ENCODE measurements at places on chromosomes 4 and X.

DNA sequence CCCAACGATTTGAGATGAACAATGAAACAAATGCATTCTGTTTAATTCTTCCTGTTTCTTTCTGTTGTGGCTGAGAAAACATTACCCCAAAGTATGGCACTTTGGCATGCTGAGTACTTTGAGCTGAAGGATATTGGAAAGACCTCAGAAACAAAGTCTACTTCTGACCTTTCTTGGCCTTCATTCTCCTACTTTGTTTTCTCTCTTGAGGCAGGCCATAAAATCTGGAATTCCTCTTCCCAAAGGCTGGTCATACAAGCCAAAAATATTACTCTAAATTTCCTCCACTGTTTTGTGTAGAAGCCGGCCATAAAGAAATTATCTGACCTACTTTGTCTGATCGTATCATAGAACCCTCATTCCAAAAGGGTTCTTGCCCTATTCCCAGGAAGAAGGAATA is 1048.2 kb downstream of the TECRL start:
- DNase-seq = no peak

DNA sequence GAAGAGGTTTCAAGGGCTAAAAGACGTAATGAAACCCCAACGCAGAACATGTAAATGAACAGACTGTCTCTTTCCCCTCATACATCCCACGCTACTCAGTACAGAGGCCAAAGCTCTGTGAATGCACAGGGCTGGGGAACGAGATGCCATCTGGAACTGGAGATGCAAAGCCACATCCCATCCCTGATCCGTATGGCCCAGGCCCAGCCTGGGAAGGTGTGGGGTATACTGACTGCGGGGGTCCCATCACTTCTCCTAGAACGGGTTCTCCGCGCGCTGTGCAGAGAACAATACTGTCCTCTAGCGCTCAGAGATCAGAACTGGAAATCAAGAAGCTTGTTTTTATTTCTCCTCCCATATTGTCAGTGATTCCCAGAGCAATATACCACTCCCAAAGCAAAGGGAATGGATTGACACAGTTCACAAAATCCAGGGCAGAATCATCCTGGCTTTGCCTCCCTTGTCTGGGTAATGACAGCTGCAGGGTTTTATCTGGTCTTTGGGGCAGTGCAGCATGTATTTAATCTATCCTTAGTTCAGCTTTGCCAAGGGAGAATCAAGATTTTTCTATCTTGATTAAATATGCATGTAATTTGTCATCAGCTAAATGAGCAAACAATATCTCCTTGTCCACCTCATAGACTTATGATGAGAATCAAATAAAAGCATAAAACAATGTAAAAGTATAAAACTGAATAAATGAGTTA is 47.3 kb upstream of the TLR3 start:
- peak; percentile 46 for DNase-seq

- no peak for DNase-seq
Observed at GRCh38 chrX:96692890-96693289, 8.2 kb downstream of the DIAPH2 start.

GRCh38 chr4:46270986-46271596 is 118.8 kb downstream of the GABRA2 start:
- peak; percentile 9 for DNase-seq

GRCh38 chrX:53656845-53657244 is 29.7 kb downstream of the HUWE1 start:
- no peak for DNase-seq

GRCh38 chr4:147299205-147299604 is 181.7 kb upstream of the EDNRA start:
- no peak for DNase-seq

- DNase-seq = no peak
Observed at GRCh38 chr4:131388277-131388676, 1760.8 kb upstream of the PCDH10 start.

DNA sequence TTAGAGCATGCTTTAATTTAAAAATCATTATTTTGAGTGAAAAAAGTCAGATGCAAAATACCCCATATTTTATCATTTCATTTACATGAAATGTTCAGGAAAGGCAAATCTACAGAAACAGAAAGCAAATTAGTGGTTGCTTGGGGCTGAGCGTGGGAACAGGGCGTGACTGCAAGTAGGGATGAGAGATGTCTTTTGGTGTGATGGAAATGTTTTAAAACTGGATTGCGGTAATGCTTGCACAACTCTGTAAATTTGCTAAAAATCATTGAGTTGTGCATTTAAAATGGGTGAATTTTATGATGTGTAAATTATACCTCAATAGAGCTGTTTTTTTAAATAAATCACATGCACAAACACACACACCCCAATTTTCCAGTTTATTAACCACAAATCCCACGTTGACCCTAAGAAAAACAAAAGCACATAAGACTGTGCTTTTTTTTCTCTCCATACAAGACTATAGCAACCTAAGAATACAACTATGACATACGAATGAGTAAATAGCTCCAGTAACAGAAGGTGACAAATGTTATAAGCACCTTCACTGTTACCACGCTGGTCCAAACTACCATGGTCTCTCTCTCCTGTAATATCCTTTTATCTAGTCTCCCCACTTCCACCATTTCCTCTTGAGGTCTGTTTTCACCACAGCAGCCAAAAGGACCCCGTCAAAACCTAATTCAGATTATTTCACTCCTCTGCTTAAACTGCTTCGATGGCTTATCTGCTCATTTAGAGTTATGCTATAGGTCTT is 37.2 kb downstream of the FRMD7 start:
- DNase-seq = no peak

GRCh38 chrX:13499736-13500135 is 69.7 kb upstream of the EGFL6 start:
- no peak for DNase-seq

- peak; percentile 46 for DNase-seq
Observed at GRCh38 chrX:70033348-70034051, 16.2 kb downstream of the AWAT2 start.

DNA sequence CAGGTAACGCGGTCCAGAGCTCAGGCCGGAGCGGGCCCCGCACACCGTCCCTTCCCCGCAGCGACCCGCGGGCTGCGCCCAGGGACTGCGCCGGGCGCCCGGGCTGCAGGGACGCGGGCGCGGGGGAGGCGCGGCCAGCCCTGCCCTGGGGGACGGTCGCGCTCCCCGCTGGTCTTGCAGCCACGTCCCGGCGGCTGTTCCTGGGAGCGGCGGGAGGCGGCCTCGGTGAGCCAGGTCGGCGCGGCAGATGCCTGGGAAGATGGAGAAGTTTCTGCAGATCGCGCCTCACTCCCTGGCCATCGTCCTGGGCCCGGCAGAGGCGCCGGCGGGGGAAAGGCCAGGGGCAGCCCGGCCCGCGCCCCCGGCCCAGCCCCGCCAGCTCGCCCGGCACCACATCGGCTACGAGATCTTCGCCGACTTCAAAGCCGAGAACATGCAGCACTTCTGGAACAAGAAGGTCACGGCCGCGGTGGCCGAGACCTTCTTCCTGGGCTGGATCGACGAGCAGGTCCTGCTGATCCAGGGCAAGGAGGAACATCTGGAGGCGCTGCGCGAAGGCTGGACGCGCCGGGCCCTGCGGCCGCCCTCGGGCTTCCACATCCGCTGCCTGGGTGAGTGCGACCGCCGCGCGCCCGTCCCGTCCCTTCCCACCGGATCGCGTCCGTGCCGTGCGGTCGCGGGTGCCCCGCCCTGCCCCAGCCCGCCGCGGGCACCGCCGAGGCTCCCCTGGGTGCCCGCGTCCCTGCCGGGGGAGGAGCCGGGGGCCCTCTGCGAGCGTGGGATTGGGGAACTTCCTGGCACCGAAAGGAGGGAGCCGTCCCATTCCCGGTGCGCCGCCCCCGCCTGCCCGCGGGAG is 107.4 kb upstream of the STOX2 start:
- DNase-seq = no peak

- DNase-seq = no peak
Observed at GRCh38 chrX:118225711-118226428, 109.3 kb upstream of the KLHL13 start.

DNA sequence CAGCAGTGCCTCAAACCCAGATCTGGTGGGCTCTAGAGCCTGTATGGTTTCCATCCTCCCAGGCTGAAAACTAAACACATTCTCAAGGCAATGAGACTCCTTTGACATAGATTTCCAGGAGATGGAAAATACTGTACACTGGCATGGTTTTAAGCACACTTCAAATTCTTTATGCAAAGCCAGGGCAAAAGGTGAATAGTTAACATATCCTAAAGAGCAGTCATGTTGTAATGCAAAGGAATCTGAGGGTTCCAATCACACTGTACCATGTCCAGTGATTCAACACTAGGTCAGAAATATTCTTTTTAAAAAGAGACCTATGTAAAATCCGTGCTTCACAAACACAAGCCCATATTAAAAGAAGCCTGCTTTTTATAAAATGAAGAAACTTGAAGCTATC is 195.3 kb downstream of the QDPR start:
- peak; percentile 58 for DNase-seq

DNA sequence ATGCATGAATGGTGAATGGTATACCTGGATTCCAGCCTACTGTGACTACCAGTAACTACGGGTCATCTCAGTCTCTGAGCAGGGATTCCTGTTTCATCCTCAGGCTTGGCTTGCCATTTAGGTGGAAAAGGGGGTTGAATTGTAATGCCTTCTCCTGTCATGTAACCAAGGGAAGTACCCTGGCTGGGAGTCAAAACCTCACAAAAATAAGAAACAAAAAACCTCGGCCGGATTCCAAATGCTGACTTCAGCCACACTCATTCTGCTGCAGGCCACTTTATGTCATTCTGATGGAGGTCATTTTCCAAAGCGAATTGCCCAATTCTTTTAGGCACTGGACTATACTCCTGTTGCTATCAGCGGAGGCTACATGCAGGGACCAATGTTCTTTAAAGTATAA is 324.7 kb downstream of the LDB2 start:
- DNase-seq = peak; percentile 66

GRCh38 chrX:110315551-110315950 is 2.3 kb downstream of the AMMECR1 start:
- no peak for DNase-seq

GRCh38 chrX:51456814-51457213 is 39.6 kb downstream of the NUDT11 start:
- peak; percentile 3 for DNase-seq

GRCh38 chr4:26362745-26363439 is 42.1 kb downstream of the RBPJ start:
- DNase-seq = peak; percentile 45

- no peak for DNase-seq
Observed at GRCh38 chr4:2274320-2275043, 12.6 kb upstream of the MXD4 start.

DNA sequence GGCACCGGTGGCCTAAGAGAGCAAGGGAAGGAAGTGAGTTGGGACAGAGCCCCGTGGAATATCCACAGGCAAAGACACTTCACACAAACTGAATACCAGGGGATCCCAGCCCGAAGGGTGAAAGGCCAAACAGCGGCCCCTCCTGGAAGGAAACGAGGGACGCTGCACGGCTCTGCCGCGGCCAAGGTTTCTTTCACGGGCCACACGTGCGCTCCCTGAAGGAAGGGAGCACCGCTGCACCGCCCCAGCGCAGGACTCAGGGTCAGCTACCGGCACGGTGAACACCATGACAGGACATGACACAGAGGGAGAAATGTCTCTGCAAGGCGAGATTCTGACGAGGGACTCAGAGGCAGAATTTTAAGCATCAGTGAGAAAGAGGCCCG is 31.5 kb upstream of the GTPBP6 start:
- no peak for DNase-seq

DNA sequence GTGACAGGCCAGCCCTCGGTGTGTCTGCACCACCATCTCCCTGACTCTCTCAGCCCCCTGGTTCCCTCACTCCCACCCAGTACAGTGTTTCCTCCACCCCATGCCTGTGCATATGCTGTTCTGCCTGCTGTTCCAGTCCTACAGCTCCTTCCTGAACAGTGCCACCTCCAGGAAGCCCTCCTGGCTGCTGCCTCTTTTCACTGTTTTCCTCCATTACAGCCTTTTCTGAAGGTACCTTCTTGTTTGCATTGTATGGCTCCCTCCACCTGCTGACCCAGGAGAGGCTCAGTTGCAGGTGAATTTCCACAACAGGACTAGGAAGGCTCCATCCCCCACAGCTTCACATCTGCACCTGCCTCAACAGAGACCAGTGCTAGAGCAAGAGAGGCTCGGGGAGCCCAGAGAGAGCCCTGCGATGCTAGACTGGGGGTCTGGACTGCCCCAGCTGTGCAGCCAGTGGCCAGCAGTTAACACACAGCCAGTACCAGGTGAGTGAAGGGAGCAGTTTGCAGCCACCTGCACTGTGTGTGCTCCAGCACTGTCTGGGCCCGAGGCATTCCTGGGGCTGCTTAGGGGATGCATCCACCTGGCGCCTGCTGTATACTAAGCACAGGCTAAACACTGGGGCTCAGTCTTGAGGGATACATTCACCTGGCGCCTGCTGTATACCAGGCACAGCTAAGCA is 92.0 kb downstream of the ADRA2C start:
- DNase-seq = no peak

GRCh38 chr4:151990201-151990600 is 229.4 kb upstream of the GATB start:
- DNase-seq = peak; percentile 77

DNA sequence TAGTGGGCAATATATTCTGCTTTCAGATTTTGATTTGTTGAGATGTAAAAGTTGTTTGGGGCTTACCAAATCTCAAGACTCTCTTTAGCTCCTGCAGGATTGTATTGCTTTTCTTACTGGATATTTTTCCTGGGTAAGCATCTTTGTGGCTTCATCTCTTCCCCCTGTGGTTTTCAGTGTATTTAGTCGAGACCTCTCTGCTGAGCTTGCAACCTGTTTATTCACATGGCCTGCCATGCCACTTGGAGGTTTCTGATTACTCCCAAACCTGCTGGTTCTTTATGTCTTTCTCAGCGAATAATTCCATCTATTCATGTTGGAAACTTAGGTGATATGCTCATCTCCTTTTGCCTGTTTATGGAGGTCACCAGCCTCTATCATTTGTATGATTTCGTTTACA is 10.9 kb downstream of the CCNG2 start:
- DNase-seq = no peak

GRCh38 chrX:9310616-9311015 is 154.2 kb upstream of the TBL1X start:
- peak; percentile 54 for DNase-seq

GRCh38 chr4:38902695-38903094 is 35.1 kb downstream of the FAM114A1 start:
- no peak for DNase-seq

GRCh38 chr4:65050786-65051185 is 619.5 kb downstream of the EPHA5 start:
- no peak for DNase-seq

DNA sequence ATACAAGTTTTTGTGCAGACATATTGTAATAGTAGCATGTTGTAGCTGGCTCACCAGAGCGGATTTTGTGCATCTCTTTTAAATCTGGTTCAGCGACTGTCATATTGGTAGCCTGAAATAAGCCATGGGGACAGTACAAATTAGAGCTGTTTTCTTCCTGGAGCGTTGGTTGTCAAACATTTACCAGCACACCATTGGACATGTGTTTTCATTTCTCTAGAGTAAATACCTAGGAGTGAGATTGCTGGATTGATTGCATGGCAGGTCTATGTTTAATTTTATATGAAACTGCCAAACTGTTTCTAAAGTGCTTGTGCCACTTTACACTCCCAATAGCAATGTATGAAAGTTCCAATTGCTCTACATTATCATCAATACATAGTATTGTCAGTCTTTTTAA is 2.6 kb upstream of the ARAF start:
- no peak for DNase-seq

Measured in fibroblast of upper back skin (primary cell).